ENCODE measurements at places on chromosomes 2 and 18.

DNA sequence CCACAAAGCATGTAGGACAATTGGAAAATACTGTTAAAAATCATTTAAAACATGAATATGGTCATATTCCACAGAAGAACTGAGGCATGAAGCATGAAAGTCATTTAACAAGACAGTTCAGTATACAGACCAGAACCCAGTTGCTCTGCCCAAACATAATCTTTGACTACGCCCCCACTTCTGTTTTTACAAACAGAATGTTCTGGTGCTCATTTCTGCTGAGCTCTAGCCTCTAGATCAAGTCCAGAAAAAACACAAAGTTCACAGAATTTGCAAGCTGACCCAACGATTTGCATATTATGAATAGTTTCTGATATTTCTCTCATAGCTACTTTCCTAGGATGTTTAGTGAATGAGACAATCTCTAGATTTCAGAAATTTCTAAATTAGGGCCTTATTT, 424.9 kb downstream of the PID1 start:
- DNase-seq: no peak

- DNase-seq: no peak
These were observed 6.4 kb downstream of the TIMM21 start for GRCh38 chr18:74154716-74155115.

GRCh38 chr18:79527656-79528315, 132.1 kb downstream of the NFATC1 start:
- no peak for DNase-seq

GRCh38 chr2:176099159-176099727, 352 bp upstream of the HOXD12 start:
- DNase-seq: no peak

- DNase-seq: no peak
These were observed 142.0 kb downstream of the ACTR3 start for GRCh38 chr2:114031605-114032505.

DNA sequence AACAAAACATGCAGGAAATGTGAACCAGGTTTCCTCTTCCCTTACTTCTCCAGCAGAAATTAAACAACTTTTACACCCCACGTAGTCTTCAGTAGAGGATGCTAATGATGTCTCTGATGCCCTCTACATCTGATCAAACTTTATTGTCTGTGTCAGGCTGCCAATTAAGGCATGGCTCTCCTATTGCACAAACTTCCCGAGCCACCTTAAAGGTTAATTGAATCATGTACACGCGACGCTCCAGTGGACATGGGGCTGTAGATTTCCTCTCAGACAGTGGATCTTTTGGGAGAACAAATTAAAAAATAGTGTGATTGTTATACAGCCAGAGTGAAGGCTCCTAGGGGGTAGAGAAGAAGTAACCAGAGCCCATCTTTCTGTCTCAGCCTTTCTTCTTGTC, 301.6 kb downstream of the SMAD2 start:
- no peak for DNase-seq

GRCh38 chr2:112273349-112273748, 2.0 kb upstream of the ZC3H6 start:
- DNase-seq: no peak

DNA sequence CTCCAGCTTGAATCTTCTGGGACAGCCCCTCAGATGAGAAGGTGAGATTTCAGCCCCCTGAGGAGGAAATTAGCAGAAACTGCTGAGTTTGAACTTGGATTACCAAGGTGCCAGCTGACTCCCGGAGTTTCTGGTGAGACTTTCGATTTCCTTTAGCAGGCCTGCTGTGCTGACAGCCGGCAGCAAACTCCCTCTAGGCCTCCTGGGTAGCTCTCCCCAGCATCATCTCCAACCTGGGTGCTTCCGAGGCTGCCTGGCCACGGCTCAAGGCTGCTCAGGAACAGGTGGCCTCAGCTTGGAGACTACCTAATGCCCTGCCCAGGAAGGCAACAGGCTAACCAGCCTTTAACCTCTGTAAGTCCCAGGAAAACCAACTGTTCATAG, 16.5 kb downstream of the SDC1 start:
- no peak for DNase-seq

DNA sequence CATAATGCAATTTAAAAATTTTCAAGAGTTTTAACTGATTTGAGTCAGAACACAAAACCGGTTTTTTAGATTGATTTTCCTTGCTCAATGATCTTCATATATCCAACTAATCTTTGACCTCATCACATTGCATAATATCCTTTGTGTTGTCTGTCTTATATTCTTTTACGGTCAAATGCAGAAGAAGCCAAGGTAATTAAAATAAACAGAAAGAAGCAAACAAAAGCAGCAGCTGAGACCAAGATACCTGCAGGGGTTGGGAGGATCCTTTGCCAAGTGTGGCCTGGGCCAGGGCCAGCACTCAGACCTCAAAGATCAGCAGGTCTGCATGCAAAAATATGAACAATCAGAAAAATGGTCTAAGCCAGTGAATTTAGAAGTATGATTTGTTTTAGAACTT, 428.9 kb upstream of the NETO1 start:
- DNase-seq: no peak

GRCh38 chr18:13187498-13187897, 31.1 kb upstream of the LDLRAD4 start:
- no peak for DNase-seq

GRCh38 chr2:96787411-96787810, 26.7 kb downstream of the CNNM4 start:
- no peak for DNase-seq

DNA sequence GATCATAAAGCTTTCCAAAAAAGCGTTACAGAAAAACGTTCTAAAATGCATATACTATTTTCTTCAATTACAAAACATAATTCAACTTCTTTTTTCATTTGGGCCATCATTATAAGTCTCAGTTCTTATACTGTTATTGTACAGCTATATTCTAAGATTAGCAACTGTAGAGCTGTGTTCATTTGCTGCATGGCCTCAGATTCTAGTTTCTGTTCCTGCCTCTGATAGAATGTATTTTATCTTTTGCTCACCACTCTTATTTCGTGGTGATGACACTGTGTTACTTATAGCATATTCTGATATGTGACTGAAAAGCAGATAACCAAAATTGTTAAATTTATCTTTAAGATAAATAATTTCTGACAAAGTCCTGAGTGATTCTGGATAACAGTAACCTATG, 67.2 kb downstream of the PTRHD1 start:
- DNase-seq: no peak

All from H54 (cell line).